ENCODE measurements at places on chromosomes 13 and 19.
A peak's percentile ranks its signal among the peaks of the same experiment; 100 is the strongest.

- no peak for DNase-seq
Measured at GRCh38 chr13:112184261-112184660, 117.3 kb downstream of the SOX1 start.

GRCh38 chr13:23510544-23510916, 59.7 kb upstream of the TNFRSF19 start:
- DNase-seq = no peak

DNA sequence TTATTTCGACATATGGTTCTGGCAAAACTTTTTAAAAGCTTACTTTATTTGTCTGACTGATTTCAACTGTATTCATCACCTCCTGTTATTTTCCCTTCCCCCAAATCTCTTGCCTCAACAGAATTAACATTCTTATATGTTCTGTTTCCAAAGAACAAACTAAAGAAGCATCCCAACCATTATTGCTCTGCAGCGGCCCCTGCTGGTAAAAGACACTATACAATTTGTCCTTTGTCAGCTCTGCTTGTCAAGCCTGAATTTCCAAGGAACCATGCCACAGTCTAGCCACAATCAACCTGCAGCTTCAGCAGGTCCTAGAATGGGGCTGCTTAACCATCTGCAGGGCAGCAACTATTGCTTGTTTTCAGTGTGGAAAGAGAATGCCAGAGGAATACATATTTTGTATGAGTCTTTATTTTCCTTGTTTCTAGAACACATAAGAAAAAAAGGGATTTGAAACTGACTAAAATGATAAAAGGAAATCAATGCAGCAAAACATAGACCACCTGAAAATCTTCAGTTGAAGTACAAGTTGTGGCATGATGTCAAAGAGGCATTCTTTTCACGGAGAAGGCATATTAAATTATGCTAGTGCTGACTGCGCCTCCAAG, 845.3 kb downstream of the DIAPH3 start:
- peak; percentile 71 for DNase-seq

DNA sequence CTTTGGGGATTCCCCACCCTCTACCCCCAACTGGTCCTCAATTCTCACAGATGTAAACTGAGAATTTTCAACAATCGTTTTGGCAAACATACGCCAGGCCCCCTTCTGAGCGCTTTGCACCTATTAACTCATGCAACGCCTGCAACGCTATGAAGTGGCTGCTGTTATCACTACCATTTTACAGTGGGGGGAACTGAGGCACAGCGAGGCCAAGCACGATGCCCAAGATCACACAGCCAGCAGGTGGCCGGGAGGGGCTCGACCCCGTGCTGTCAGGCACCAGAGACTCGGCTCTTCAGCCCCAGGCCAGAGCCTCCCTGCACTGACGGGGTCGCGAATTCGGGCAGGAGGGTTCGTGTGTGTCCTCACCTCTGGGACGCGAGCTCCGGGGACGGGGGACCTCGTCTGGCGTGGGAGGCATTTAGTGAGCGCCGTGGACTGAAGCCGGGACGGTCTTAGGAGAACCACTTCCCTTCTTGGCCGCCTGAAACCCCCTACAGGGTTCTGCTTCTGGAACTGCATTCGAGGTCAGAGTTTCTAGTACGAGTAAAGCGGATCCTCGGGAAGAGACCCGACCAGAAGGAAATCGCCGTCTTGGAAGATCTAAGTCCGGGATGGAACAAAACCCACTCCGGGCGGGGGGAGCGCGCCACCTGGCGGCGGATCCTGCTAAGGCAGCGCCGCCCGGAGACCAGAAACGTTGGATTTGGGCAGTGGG, 21.0 kb downstream of the ZNF114 start:
- no peak for DNase-seq

- DNase-seq = no peak
Measured at GRCh38 chr13:62799931-62800436, 1384.3 kb upstream of the PCDH20 start.

- no peak for DNase-seq
Measured at GRCh38 chr13:59086147-59086546, 1077.6 kb downstream of the DIAPH3 start.

DNA sequence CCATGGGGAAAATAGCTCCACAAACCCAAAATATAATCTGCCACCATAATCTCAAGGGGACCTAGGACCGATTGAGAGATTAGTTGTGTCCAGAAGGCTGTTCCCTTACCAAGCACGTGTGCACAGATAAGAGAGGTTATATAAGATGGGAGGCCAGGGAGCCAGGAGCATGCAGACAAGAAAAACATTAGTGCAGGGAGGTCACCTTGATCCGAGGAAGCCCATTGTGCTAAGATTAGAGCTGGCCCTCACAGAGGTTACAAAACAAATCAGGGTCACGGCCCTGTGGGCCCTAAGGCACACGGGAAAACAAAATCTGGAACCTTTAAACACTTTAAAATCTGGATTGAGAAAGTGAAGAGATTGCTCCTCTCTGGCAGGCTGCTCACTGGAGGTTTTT, 37.7 kb downstream of the RGCC start:
- no peak for DNase-seq

- no peak for DNase-seq
Measured at GRCh38 chr13:61765181-61765742, 349.6 kb upstream of the PCDH20 start.

DNA sequence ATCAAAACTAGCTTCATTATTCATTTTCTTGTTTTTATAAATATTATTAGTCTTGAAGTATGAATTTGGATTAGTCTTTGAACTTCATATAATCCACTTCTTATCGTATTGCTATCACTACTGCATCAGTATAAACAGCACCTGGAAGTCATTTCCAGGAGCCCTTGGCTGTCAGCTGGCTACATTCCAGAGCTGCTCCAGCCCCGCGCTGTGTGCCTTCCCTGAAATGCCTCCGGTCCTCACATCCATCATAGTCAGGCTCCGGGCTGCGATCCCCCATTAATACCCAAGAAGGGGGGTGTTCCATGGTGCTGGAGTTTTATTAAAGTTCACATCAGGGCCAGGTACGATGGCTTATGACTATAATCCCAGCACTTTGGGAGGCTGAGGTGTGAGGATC, 124.3 kb upstream of the GJB6 start:
- DNase-seq = no peak

GRCh38 chr19:18769989-18770528, 21.0 kb downstream of the COMP start:
- DNase-seq = no peak

DNA sequence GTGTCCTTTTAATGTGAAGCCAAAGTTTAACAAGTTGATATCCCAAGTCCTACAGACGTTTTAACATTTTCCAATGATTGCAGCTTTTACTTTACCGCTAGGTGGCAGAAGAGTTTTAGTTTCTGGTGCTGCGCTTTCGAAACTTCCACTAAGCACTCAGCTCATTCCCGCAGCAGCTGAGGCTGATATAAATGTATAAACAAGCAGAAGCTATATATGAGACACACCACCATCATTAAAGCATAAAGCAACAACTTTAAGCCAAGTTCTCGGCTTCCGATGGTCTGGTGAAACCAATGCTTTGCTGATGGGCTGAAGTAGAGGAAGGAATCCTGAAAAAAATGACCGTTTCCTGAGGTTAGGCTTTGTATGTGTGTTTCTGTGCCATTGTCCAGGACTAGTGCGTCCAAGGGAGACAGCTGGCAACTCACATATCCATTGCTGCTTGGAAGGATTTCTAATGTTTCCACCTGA, 753.9 kb downstream of the OLFM4 start:
- DNase-seq = peak; percentile 58

DNA sequence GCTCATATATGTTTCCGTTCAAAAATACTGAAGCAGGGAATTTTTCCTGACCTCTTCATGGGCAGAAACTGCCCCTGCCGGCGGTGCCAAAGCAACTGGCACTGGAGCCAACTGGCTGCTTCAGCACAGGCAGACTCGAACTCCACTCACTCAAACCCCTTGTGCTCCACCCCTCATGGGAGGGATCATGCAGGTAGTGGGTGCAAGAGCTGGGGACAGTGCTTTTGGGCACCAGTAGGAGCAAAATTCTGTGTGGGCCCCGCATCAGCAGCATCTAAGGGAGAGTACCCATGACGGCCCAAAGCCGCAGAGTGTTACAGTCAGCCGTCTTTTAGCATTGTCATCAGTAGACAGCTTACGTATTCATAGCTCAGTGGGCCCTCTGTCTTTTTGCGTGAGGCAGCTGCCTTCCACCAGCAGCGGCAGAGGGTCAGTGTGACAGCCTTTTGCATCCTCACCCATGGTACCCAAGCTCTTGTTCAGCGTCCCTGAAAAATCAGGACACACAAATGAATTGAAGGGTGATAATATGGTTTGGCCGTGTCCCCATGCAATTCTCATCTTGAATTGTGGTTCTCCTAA, 393.8 kb downstream of the SLITRK6 start:
- DNase-seq = no peak

DNA sequence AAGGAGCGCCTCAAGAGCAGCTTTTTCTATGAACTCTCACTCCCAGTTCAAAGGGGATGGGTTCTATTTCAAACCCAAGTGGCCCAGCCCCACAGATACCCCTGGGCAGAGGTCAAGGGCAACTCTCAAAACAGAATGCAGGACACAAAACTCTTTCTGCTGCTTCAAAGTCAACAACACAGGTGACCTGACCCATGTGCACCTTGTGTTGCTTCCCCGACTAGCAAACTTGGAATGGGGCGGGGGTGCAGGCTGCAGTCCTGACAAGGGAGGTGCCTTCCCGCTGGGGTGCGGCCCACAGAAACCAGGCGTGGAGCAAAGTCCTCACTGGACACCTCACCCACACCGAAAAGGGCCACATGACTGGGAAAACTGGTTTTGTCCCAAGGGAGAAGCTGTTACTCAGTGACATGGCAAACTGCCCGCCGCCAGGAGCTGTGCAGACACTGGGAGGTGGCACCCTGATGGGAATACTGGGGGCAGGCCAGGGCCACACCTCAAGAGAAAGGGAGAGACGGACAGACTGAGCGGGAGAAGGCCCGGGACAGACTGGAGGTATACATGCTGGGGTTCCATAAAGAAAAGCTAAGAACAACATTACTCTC, 17.4 kb downstream of the ZC3H4 start:
- DNase-seq = no peak

GRCh38 chr13:93786846-93787489, 560.4 kb downstream of the GPC6 start:
- DNase-seq = no peak

GRCh38 chr13:43879755-43880181, at the start of gene LACC1:
Gene LACC1 (plus strand): TSS chr13:43879904. CDS start chr13:43880986, 1,082 bp downstream.
- peak; percentile 23 for DNase-seq

GRCh38 chr13:41130356-41130755, 2.2 kb downstream of the KBTBD6 start:
- DNase-seq = no peak

GRCh38 chr19:8451885-8452284, 7.1 kb downstream of the HNRNPM start:
- no peak for DNase-seq

DNA sequence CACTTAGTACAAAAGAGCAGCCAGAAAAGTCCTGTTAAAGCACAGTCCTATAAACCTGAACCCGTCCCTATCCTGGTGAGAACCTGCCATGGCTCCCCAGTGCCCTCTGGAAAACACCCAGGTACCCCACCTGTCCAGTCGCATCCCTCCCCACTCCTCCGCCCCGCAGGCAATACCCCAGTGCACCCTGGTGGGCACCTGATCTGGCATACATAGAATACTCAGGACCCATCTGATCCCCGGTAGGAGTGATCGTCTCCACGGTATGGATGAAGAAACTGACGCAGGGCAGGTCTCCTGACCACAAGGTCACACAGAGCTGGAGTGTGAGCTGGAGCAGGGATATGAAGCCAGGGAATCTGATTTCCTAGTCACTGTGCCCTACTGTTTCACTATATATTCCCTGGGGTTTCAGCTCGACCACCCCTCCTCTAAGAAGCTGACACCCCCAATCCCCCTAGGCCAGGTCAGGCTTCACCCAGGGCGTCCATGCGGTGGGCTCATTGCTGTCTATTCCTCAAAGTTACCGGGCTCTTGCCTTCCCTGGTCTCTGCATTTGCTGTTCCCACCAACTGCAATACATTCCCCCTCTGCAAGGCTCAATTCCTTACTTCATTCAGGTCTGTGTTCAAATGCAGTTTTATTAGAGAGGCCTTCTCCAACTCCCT, 12.6 kb downstream of the FBXO46 start:
- DNase-seq = no peak

DNA sequence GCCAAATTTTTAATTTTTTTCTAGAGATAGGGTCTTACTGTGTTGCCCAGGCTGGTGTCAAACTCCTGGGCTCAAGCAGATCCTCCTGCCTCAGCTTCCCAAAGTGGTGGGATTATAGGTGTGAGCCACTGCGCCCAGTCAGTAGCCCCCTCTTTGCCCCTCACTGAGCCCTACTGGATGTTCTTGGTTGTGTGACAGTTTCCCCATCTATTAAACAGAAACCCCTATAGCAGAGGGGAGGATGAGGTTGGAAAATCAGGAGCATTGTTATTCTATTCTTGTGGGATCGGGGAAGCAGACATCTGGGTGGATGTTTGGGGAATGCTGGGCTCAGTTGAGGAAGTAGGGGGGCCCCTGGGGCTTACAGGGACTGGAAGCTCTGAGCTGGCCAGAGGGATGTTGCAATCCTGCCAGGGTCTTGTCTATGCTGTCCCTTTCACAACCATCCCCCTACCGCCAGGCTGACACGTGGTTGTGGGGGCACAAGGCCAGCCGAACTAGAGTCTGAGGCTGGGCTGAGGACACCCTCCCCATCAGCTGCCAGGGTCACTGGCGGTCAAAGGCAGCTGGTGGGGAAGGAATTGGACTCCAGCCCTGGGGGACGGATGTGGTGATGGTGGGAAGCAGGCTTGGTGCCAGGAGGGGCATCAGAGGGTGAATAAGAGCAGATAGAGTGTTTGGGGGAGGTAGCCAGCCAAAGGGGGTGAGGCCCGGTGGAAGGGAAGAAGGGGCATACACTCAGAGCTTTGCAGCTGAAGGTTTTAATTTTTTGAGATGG, 10.9 kb downstream of the APOC1 start:
- DNase-seq = no peak

DNA sequence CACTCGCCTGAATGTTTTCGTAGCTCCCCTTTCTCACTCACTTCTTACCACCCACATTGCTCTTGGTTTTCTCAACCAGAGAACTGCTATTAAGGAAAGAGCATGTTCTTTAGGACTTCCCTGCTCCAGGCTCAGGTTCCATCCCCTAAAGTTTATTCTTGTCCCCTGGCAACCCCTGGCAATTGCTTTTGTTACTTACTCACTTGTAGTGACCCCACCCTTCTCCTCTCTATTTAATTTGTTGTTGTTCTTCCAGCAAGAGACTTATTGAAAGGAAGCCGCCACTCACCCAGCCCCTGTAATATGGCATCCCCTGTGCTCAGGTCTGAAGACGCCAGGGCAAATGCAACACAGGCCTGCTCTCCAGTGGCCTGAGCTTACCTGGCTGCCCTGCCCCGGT, 233.7 kb upstream of the SOX21 start:
- no peak for DNase-seq

- DNase-seq = no peak
Measured at GRCh38 chr19:3556423-3556977, 886 bp downstream of the MFSD12 start.

DNA sequence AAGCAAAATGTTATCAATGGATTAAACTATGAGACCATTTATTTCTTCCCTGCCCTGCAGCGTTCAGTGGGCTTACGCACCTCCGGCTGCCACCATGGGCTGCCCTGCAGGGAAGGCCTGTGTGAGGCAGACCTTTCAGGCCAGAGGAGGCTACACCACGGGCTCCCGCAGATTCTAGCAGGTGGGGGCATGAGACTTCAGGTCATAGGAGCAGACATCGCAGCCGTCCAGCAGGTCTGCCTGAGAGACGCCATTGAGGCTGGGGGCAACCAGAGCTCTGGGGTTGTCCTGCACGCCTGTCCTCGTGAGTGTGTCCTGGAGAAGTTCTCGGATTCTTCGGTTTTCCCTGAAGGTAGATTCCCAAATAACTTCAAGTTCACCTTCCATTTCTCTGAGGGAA, 9.4 kb upstream of the SLC7A9 start:
- DNase-seq = no peak
